ENCODE measurements at places on chromosomes 2 and 18. TPM values are rescaled to one million over a fixed set of nuclear protein-coding genes. Genes with fewer than 3 reads are reported as not detected.
A peak's percentile ranks its signal among the peaks of the same experiment; 100 is the strongest.

The C2orf92 gene
- not detected for total RNA-seq

- no peak for DNase-seq
These were observed 507.9 kb downstream of the ERBB4 start for GRCh38 chr2:212030709-212031108.

DNA sequence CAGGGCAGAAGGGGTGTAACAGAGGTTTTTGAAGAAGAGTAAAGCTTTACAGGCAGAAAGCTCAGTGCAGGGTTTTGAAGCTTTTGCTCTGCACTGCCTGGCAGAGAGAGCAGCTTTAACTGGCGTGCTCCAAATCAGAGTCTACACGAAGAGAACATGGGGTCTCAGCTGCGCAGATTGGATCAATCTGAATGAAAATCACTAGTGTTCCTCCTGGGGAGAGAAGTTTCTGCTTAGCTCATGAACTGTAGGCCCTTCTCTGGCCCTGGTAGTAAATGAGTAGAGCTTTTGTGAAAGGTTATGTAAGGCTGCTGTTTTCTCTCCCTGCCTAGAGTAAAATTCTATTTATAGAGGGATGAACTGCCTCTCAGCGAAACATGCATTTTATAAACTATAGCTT lies 13.6 kb downstream of the DCC start:
- no peak for DNase-seq

DNA sequence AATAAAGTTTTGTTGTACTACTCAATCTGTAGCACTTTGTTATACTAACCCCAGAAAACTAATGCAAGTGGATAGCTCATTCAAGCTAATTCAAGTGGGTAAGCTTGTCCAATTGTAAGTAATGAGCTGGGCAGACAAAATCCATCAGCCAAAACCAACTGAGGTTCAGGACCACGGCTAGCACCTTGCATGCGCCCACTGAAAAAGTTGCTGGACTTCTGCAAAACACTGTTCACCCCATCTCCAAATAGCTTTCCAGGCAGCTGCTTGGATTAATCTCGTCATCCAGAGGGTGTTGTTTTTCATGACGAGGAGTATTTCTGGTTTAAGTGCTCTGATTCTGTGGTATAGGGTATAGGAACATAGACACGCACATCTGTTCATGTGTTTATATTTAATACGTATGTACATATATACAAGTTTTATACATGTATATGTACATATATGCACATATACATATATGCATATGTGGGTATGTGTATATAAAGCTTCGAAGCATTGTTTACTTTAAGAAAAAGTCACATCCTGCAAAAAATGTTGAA lies 307.5 kb downstream of the GALR1 start:
- no peak for DNase-seq

DNA sequence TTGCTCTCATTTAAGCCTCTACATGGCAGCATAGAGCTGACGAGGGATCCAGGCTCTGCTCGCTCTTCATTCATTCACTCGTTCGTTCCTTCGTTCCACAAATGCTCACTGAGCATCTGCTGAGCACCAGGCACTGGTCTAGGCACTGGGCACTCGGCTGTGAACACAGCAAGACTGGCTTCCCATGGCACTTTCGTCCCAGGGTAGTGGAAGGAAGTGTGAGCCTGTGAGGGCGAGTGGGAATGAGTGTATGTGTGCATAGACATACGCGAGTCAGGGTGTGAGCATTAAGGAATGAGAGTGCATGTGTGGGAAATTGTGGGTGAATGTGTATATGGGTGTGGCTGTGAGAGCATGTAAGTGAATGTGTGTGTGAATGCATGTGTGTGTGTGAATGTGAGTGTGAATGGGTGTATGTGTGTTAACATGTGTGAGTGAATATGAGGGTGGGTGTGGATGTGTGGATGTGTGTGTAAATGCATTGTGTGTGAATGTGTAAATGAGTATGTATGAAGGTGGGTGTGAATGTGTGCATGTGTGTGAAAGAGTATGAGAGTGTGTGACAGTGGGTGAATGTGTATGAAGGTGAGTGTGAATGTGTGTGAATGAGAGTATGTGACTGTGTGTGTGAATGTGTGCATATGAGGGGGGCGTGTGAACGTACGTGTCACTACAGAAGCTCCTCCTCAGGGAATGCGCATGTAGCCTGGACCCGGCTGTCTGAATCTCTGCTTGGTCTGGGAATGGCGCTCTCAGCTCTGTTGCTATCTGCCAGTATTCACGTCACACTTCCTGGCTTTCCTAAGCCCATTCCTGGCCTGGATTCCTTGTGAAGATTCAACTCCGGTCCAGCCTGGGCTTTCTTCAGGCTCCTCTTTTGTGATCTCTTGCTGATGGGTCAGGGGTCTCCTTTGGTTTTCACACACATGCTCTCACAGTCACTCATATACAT lies 28.8 kb downstream of the SNORC start:
- peak; percentile 15 for DNase-seq

DNA sequence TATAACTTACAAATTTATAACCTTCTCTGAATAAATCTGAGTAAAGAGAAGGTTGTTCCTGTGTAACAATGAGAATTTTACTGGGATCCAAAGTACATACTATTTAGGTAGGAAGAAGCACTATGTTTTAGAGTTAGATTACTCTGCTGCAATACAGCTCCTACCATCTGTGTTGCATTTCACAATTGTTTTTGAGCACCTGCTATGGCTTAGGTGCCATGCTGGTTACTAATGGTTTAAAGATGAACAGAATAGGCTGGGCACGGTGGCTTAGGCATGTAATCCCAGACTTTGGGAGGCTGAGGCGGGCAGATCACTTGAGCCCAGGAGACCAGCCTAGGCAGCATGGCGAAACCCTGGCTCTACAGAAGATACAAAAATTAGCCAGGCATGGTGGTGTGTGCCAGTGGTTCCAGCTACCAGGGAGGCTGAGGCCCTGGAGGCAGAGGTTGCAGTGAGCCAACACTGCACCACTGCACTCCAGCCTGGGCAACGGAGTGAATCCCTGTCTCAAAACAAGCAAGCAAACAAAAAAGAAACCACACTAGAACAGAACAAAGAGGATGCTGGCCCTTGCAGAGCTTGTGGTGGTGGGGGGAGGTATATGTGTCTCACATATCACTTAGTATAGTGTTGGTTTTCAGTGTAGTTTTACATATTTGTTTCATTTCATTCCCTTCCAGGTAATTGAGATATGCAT lies 56.7 kb downstream of the SPTBN1 start:
- DNase-seq = peak; percentile 12

DNA sequence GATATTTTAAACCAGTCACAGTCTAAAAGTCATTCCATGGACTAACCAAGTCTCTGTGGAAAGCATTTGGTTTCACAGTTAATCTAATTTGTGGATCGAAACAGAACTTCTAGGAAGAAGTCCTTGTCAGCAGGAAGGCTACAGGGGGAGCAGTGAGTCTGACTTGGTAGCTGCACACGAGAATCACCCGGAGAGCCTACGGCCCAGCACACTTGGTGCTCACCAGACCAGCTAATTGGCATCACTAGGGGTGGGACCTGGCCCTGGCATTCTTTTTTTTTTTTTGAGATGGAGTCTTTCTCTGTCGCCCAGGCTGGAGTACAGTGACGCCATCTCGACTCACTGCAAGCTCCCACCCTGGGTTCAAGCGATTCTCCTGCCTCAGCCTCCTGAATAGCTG lies 97.7 kb downstream of the ZNF532 start:
- no peak for DNase-seq

GRCh38 chr2:20752293-20752692 lies 70.6 kb downstream of the LDAH start:
- DNase-seq = no peak

DNA sequence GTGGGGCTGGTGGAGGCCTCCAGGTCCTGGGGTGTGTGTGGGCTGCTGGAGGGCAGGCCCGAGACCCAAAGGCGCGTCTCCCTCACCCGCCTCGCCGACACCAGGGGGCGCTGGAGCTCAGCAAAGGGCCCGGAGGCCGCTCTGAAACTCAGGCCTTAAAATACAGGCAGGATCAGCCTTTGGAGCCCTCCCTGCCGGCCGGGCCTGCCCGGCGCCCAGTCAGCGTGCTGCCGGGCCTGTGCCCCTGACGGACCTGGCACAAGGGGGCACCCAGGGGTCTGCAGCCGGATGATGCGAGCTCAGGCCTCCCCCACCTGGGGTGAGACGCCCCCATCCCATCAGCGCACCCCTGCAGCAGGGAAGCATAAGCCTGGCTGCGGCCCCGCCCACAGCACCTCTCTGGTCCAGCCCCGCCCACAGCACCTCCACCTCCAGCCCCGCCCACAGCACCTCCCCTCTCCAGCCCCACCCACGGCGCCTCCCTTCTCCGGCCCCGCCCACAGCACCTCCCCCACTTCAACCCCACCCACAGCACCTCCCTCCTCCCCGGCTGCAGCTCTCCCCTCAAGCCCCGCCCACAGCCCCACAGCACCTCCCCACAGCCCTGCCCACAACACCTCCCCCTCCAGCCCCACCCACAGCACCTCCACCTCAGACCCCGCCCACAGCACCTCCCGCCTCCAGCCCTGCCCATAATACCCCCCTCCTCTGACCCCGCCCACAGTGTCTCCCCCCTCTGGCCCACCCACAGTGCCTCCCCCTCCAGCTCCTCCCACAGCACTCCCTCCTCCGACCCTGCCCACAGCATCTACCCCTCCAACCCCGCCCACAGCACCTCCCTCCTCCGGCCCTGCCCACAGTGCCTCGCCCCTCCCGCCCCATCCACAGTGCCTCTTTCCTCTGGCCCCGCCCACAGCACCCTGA lies 92.8 kb upstream of the OTOS start:
- DNase-seq = peak; percentile 62

DNA sequence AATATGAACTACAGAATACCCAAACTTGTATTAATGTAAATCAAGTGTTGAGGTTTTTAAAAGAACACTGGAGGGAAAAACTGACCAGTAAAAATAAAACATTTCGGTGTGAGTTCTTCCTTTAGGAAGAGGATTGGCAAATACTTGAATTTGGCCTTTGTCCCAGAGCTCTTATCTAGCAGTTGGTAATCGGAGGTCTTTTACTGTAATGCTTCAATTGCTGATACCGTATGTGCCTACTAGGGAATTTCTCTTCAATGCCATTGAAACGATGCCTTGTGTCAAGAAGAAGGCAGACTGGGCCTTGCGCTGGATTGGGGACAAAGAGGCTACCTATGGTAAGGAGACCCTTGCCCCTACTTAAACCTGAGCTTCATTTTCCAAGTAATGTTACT lies 4.1 kb downstream of the RRM2 start:
- no peak for DNase-seq

All from M059J (cell line).